LNCaP clone FGC (cell line): ENCODE measurements at places on chromosomes 3 and 15.

DNA sequence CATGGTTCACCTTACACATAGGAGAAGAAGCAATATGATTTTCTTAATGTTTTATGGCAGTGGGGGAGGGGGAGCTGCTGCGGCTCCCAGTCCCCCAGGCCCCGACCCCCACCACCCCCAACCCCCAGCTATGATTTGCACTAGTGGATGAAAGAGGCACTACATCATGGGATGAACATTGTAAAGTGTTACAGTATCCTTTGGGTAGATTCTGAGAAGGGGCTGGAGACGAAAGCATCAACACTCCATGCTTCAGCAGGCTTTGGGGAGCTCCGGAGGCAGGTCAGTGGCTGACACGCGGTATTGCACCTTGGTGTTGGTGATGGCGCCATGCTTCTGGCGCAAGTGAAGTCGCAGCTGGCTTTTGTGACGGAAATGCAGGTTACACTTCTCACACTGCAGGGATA lies 19.9 kb upstream of the RTP2 start:
- DNase-seq = no peak

DNA sequence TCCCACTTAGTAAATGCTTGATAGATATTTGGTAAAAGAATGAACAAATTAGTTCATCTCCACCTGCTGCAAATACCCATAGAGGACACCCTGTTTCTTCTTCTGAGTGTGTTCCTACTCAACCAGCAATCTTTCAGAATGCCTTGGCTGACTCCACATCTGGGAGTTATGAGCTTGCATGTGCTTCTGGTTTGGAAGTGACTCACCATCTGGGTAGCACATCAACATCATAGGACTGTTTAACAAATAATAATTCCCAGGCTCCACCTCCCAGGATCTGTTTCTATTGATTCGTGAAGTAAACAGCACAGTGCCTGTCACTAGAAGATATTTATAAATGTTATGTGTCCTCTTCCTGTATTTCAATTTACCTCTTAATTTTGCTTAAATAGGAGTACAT lies 580.1 kb downstream of the ROBO2 start:
- no peak for DNase-seq

- no peak for DNase-seq
Observed at GRCh38 chr3:134640872-134641470, 9.9 kb downstream of the KY start.

- DNase-seq = no peak
Observed at GRCh38 chr3:171023566-171023965, 3.0 kb downstream of the SLC2A2 start.

GRCh38 chr15:87947560-87947959 lies 309.0 kb downstream of the NTRK3 start:
- no peak for DNase-seq

GRCh38 chr3:27729748-27730611 lies 7.9 kb upstream of the EOMES start:
- DNase-seq = no peak

- DNase-seq = no peak
Observed at GRCh38 chr15:98843844-98844243, 163.7 kb downstream of the PGPEP1L start.

DNA sequence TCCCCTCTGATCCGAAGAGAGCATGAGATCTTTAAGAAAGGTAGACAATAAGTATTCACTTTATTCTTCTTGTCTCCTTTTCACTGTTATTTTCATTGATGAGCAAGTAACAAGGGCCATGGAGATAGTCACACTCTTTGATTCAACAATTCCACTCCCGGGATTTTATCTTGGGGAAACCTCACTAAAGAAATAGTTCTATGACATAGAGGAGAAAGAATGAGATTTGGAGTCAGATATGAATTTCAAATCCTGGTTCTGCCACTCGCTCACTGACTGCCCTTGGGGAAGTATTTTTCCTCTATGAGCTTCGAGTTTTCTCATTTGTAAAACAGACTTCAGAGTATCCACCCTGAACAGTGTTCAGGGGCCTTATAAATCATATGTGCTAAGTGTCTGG lies 514.6 kb downstream of the NLGN1 start:
- no peak for DNase-seq

DNA sequence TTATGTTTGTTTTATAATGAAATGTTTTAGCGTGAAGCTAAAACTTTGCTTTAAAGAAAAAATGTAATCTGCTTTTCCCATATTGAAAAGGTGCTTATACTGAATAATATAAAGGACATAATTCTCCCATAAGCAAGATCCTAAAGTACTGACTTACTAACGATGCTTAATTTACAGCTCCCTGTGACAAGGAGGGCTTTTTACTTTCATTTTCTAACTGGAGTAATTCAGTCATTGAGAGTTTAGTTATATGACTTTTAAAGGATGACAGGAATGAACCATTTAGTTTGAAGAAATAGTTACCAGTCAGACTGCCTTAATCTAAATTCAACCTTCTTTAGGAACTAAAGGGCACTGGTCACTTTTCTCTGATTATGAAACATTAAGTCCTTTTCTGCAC lies 19.3 kb upstream of the ZPLD1 start:
- no peak for DNase-seq

DNA sequence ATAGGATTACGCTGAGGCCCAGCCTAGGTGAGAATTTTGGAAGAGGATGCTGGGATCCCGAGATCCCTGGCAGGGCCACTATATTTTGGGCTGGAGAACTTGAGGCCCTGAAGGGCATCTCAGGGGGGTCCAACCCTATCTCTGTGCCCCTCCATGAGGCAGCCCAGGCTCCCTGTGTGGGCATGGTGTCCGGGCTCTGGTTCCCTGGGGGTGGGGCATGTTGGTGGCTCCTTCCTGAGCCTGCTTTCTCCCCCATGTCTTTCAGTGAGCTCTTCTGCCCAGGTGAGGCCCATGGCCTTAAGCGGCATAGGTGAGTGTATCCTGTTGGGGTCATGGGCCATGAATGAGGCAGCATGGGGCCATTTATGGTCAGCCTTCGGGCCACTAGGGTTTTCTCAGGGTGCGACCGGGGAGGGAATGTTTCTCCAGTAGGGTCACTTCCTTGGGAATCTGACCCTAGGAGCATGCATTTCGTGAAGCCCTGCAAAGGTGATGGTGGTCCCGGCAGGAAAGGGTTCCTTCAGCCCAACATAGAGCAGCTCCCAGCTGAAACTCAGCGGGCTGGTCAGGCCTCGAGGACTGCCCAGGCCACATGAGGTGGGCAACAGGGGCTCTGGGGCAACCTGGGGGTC lies 191.3 kb downstream of the UBE3A start:
- DNase-seq = no peak

DNA sequence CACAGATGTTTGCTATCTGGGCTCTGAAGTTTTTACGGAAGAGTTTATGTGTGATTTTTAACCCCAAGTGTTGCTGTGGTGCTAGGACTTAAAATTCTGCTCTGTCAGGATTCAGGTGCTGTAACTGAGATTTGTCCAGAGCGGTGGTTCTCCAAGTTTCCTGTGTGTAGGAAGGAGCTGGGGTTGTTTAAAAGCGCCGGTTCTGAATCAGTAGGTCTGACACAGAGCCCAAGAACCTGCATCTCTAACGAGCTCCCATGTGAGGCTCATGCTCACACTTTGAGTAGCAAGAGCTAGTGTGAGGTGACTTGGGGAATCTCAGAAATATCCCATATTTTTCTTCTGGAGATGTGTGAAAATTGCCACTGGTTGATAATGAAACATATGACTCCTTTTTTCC lies 325.5 kb downstream of the SATB1 start:
- no peak for DNase-seq

DNA sequence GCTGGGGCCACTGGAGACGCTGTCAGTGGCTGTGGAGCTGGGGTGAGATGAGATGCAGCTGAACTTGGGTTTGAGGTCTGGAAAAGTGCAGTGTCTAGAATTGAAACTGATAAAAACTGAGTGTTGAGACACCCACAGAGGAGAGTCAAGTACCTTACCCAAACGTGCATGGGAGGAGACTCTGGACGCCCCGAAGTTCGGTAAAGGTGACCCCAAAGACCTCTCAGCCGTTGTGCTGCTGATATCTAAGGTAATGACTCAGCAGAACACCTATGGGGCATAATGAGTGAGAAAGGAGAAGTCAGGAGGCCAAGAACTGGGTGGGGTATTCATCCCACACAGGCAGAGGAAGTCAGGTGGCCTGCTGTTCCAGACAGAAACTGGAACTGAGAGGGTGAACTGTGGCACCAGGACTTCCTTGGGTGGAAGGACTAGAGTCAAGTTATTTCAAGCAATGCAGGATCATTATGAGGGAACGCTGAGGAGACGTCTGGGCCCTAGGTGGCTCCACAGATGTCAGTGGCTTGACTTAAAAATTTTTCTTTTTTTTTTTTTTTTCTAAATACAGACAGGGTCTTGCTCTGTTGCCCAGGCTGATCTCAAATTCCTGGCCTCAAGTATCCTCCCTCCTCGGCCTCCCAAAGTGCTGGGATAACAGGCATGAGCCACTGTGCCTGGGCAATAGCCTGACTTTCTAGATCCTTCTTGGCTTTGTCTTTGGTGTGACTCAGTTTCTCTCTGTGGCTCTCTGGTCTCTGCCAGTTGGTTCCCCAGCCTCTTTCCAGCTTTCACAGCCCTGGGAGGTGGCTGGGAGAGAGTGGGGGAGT lies 67.6 kb upstream of the GCNT3 start:
- DNase-seq = no peak

- DNase-seq = no peak
Observed at GRCh38 chr3:136617198-136617597, 135.0 kb downstream of the STAG1 start.

GRCh38 chr15:31267161-31268107 lies 59.2 kb upstream of the KLF13 start:
- no peak for DNase-seq

GRCh38 chr15:52163321-52164190 lies 27.6 kb downstream of the GNB5 start:
- no peak for DNase-seq
